Activated CD8-positive, alpha-beta memory T cell treated with anti-CD3 and anti-CD28 coated beads for 4 hours (primary cell): ENCODE measurements at places on chromosomes 16 and 17.

DNA sequence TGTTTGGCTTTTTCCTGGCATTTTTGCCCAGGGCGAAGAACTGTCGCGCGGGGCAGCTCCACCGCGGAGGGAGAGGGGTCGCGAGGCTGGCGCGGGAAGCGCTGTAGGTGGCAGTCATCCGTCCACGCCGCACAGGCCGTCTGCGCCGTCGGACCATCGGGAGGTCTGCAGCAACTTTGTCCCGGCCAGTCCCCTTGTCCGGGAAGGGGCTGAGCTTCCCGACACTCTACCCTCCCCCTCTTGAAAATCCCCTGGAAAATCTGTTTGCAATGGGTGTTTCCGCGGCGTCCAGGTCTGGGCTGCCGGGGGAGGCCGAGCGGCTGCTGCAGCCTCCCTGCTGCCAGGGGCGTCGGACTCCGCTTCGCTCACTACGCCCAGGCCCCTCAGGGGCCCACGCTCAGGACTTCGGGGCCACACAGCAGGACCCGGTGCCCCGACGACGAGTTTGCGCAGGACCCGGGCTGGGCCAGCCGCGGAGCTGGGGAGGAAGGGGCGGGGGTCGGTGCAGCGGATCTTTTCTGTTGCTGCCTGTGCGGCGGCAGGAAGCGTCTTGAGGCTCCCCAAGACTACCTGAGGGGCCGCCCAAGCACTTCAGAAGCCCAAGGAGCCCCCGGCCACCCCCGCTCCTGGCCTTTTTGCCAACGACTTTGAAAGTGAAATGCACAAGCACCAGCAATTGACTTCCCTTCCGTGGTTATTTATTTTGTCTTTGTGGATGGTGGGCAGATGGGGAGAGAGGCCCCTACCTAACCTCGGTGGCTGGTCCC is 2.3 kb upstream of the CBX4 start:
- DNase-seq: no peak

- no peak for DNase-seq
Observed at GRCh38 chr16:81755915-81756614, 23.0 kb upstream of the PLCG2 start.

- DNase-seq: no peak
Observed at GRCh38 chr17:77002103-77003045, 134.2 kb downstream of the MGAT5B start.

DNA sequence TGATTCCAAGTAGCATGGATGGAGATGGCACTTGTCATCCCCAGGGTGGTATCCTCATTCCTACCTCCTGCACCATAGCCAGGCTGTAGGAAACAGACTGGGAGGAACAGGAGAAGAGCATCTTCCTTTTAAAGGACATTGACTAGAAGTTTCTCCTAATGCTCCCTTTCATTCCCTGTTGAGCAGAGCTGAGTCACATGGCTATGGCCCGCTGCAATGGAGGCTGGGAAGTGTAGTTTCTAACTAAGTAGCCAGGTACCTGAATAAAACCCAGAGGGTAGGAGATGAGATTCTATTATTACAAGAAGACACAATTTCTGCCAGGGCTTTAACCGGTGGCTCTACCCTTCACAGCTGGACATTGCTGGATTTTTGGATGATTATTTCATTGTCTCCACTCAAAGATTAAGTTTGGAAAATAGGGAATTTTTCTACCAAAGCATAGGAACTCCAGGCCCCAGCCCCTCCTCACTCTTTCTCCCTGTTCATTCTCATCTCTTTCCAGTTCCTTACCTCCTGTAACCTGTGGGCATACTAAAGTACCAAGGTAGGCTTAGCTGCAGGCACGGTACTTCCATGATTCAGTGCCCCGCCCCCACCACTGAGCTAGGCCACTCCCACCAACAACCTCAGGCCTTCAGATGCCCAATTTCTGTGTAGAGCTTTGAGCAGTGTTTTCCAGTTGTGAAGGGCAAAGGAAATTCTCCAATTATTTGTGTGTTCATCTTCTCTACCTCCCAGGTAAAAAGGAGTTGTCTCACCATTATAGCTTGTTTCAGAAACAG is 378.3 kb downstream of the CDH13 start:
- DNase-seq: no peak

DNA sequence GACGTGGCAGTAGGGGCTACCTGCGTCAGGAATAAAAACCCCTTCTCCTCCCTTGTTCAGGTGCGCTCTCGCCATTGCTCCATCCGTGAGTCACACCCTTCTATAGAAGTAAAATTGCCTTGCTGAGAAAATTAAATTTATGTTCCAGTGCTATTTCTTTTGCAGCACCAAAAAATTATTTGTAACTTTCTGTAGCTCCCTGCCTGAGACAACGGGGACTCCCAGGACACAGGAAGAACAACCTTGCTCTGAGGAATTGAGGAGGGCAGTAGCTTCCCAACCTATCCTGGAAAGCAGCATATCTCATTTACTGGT is 85.4 kb downstream of the EMP2 start:
- no peak for DNase-seq

DNA sequence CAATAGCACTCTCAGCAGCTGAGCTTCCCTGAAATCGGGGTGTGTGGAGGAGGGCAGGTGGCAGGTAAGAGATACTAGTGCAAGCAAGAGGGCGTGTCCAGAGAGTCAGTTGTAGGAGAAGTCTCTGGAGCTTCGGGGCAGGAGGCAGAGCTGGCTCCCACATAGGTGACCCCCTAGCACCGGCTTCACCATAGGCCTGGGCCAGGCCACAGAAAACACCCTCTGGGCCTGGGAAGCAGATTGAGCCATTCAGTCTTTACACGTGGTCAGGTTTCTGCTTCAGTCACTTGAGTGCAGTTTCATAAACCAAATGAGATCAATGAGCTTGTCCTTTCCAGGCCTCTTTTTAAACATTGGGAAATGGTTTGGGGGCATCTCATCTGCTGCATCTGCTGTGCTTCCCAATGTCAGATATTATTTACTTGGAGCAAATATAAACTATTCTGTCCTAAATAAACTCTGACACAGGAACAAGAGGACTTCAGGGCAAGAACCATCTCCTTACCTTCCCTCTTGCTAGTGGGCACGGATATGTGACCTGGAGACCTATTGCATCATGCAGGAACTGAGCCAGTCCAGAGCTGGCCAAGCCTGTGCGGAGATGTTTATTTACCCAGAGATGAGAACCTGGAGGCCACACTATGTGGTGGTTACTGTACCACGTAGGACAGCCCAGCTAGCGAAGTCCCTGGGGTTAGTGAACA is 16.1 kb downstream of the CCR7 start:
- DNase-seq: no peak

DNA sequence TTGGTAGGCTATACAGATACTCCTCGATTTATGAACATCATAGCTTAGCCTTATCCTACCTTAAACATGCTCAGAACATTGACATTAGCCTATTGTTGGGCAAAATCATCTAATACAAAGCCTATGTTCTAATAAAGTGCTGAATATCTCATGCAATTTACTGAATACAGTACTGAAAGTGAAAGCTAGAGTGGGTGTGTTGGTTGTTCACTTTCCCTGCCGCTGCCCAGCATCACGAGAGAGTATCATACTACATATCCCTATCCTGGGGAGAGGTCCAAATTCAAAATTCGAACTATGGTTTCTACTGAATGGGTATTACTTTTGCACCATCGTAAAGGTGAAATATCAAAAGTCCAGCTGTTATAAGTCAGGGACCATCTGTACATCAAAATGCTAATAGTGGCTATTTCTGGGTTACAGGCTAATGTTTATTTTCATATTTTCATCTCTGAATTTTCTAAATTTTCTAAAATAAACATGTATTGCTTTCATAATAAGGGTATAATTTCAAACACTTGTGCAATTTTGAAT is 54.5 kb downstream of the NACA2 start:
- no peak for DNase-seq

- no peak for DNase-seq
Observed at GRCh38 chr16:57664662-57665025, 3.5 kb upstream of the ADGRG3 start.

DNA sequence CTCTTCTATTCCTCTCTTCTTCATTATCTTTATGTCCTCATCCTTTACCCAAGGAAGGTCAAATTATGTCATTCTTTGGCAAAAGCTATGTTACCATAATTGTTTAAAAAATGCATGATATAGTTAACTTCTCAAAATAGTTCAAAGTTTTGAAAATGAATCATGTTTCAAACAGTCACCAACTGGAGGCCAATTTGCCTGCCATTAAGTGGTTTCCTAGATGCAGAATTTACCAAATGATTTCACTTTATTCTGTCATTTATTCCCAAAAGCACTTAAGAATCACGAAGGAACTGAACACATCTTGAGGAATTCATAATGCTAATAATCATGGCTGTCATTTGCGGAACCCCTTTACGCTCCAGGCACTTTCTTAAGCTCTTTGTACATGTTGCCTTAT is 190.9 kb upstream of the CDH11 start:
- DNase-seq: no peak

DNA sequence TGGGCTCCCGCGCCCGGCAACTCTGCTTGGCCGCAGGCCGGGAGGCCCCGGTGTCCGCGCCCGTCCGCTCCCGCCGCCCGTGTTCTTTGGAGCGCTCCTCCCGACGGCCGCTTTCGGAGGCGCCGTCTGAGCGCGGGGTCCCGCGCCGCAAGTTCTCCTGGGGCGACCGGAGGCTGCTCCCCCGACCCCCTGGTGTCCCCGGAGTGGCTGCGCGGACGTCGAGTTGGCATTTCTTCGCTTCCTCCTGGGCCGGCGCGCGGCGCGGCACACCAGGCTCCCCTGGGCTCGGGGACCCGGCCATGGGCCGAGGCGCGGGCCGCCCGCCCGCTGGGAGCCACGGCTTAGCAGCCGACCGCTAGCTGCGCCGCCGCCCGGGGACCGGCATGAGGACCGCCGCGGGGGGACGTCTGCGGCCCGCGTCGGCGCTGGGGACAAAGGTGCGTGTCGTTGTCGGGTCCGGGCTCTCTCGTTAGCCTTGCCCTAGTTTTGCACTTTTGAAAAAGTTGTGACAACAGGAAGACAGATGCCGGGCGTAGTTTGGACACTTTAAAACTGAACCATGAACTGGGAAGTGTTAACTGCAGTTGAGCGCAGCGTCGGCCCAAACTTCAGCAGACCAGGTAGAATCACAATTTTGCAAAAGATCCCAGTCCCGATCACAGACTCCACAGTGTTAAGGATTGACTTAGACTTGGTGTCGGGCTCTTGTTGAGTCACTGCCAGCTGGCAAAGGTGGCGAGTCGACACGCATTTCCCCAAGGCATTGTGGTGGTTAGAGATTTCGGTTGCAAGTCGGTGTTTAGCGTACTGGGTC is 700 bp downstream of the UBN1 start:
- no peak for DNase-seq
